RWPE1 (cell line): ENCODE measurements at places on chromosomes 12 and 14.
A peak's percentile ranks its signal among the peaks of the same experiment; 100 is the strongest.

- DNase-seq: no peak
These were observed 2.7 kb upstream of the GZMH start for GRCh38 chr14:24612196-24612595.

DNA sequence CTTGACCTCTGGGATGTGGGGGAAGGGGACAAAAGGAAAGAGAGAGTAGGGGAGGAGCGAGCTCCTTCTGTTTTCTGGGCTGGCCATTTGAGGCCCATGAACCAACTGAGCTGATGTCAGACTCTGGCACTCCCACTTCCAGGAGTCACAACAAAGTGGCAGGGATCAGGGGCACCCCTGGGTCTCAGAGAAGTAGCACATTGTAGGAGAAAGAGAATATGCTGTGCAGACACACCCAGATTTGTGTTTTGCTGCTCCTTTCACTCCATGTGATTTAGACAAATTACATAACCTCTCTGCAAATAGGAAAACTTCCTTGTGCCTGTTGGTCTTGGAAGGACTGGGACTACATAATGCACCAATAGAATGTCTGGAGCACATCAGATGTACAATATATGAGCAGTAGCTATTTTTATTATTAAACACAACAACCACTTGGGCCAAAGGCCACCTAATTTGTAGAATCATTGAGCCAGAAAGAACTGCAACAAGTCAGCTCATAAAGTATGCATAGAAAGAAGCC, 265.5 kb downstream of the ZFP36L1 start:
- DNase-seq: no peak

- peak; percentile 36 for DNase-seq
These were observed 630.0 kb upstream of the TBX3 start for GRCh38 chr12:115313929-115314328.

- DNase-seq: no peak
These were observed 5.1 kb upstream of the LTBP2 start for GRCh38 chr14:74616996-74617700.

- peak; percentile 89 for DNase-seq
These were observed 318.4 kb downstream of the RAD51B start for GRCh38 chr14:68137704-68138619.

- DNase-seq: no peak
These were observed 68.7 kb downstream of the RPAP3 start for GRCh38 chr12:47636908-47637780.

- DNase-seq: no peak
These were observed 7.3 kb upstream of the CMAS start for GRCh38 chr12:22038734-22039133.

GRCh38 chr12:105032703-105033357, 46.7 kb downstream of the NOPCHAP1 start:
- DNase-seq: no peak

GRCh38 chr12:48873096-48873495, 7.4 kb upstream of the RND1 start:
- DNase-seq: no peak

GRCh38 chr14:28284546-28285300, 481.9 kb upstream of the FOXG1 start:
- DNase-seq: no peak

GRCh38 chr12:2352203-2352602, 299.4 kb downstream of the CACNA1C start:
- no peak for DNase-seq

- DNase-seq: no peak
These were observed 133.6 kb upstream of the NOS1 start for GRCh38 chr12:117494833-117495655.

DNA sequence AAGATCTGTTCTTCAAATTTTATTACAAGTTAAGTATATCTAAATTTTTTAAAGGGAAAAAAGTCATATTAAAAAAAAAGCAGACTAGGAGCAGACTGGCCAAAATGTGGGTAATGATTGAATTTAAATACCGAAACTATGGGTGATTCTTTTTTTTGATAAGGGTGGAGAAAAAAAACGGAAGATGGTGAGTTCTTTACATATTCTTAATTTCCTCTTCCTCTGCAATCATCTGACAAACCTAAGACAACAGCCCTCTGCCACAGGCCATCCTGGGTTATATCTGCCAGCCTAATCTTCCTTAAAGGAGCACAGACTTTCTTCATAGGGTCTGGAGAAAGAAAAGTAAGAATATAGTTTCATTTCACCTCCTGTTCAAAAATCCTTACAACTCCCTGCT, 108.0 kb downstream of the PPP2R5E start:
- DNase-seq: no peak

DNA sequence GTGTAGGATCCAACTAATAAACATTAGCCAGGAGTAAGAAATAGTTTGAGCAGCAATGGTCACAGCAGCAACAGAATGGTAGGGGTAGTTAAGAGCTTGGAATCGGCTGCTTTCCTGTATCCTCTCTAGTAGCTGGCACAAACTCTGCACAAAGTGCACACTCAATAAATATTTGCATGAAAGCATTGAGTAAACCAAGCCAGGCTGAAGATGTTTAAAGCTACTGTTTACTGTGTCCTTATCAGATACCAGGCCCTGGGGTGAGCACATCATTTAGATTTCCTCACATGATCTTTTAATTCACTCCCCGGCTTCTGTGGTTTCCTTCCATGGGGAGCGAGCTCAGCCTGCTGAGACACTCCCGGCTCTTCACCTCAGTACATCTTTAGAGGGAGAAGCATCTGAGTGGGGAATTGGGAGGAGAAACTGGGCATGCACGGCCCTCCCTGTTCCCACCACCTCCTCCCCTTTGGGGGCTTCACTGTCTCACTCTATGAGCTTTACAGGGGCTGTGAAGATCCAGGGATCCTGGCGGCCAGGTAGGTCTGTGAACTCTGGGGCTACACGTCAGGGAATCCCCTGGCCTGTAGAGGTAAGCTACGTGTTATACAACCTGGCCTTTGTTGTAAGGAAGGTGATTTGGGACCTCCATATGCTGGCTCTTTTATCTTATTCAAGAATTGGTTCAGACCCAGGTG, 107.2 kb upstream of the VASH1 start:
- no peak for DNase-seq

GRCh38 chr12:54173066-54173726, 15.6 kb downstream of the SMUG1 start:
- DNase-seq: peak; percentile 58

DNA sequence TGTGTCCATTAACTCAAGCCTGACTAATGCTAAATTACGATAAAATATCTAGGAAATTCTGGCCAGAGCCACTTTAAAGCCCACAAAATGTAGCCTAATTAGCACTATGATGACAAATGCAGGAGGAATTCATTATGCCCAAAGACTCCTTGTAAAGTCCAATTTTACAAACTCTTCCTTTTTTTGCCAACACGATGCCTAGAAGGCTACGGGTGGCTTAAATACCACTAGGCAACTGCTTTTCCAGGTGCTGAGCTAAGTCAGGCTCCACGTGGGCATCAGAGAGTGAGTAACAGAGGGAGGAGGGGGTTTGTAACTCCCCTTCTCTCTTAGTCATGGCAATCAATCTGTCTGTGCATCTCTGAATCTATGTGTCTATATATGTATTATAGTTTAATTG, 172.4 kb upstream of the NTF3 start:
- peak; percentile 2 for DNase-seq
